ENCODE measurements at places on chromosomes 2 and 18. TPM values are rescaled to one million over a fixed set of nuclear protein-coding genes. Genes with fewer than 3 reads are reported as not detected.

Gene KLHL41
- 0.08 TPM for polyA plus RNA-seq

Gene RPS27A
- 795 TPM for polyA plus RNA-seq

Gene CGREF1
- polyA plus RNA-seq = 2.9 TPM

Gene INPP5D
- polyA plus RNA-seq = 13.9 TPM

Gene SIGLEC15
- polyA plus RNA-seq = not detected

Data from endothelial cell of umbilical vein (primary cell).